Activated CD4-positive, CD25-positive, alpha-beta regulatory T cell (primary cell): ENCODE measurements at places on chromosomes 7 and 10.

GRCh38 chr7:132140341-132140740 lies 435.9 kb downstream of the PLXNA4 start:
- DNase-seq, result no peak

DNA sequence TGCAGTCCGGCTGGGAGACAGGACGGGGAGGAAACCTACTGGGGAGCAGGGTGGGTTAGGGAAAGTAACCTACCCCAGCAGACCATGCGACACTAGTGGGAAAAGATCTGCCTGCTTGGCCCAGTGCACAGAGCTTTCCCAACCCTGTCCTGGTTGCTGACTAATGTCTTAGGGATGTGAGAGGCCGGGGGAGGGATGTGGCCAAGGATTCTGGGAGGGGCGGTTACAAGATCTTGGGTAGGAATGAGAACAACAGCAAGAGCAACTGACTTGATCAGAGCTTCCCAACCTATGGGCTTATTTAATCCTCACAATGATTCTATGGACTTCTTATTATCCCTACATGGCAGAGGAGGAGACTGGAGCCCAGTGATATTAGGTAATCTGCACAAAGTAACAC lies 24.0 kb upstream of the EIF5AL1 start:
- no peak for DNase-seq

DNA sequence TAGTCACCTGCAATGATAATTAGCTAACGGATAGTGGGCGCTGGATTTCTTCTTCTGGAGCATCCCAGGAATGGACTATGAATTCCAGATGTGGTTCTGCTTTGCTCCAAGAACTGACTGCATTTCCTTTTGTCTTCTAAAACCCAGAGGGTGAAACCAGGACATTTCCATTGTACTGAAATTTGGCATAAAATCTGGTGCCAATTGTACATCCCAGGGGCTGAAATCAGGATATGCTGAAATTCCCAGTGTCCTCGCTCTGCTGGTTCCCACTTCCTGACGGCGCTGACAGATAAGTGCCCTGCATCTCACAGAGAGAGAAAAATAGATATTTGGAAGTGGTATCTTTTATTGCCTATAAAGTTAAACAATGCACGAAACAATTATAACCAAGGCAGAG lies 31.9 kb downstream of the RBM20 start:
- no peak for DNase-seq

DNA sequence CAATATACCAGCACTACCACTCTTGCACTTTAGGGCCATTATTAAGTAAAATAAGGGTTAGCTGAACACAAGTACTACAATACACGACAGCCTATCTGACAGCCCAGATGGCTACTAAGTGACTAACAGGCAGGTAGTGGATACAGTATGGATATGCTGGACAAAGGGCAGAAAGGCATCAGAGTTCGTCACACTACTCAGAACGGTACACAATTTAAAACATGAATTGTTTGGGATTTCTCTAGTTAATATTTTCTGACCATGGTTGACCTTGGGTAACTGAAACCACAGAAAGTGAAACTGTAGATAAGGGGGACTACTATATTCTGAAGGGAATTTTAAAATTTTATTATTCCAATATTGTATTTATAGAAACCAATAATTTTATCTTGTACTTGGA lies 101.3 kb upstream of the SKAP2 start:
- no peak for DNase-seq

- DNase-seq, result no peak
Observed at GRCh38 chr7:46927131-46927810, 654.6 kb downstream of the TNS3 start.

GRCh38 chr7:1666823-1667565 lies 3.1 kb upstream of the ELFN1 start:
- no peak for DNase-seq

GRCh38 chr10:129678186-129678585 lies 211.1 kb downstream of the MGMT start:
- no peak for DNase-seq

DNA sequence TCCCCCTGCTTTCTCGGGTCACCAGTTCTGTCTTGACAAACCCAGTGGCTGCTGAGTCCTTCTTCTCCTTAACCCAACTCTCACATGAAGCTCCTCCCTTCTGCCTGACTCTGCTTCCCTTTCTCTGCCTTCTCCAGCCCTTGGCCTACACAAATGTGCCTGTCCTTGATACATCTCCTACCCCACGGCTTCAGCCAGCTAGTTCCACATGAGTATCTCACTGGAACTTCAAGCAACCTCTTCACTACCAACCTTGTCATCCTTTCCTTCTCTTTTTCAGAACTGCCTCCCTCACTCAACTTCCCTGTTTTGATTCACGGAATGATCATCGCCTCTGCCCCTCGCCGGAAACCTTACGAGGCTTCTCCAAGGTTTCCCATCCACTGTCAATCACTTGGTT lies 55.9 kb downstream of the PDIA4 start:
- no peak for DNase-seq

DNA sequence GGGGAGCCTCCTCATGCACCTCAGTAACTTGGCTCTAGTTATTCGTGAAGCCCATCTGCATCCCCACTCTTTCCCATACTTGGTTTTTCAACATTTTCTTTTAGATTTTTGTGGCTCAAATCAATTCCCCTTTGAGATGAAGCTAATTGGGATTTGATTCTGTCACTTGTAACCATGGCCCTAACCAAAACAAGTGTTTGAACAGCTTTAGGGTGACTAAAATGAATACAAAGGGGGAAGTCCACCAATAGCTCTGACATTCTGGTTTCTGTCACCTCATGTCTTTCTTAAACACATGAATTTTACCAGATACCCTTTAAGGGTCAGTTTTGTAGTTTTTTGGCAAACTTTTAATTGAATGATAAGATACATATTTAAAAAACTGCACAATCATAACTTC lies 87.0 kb downstream of the PCGF5 start:
- DNase-seq, result no peak

DNA sequence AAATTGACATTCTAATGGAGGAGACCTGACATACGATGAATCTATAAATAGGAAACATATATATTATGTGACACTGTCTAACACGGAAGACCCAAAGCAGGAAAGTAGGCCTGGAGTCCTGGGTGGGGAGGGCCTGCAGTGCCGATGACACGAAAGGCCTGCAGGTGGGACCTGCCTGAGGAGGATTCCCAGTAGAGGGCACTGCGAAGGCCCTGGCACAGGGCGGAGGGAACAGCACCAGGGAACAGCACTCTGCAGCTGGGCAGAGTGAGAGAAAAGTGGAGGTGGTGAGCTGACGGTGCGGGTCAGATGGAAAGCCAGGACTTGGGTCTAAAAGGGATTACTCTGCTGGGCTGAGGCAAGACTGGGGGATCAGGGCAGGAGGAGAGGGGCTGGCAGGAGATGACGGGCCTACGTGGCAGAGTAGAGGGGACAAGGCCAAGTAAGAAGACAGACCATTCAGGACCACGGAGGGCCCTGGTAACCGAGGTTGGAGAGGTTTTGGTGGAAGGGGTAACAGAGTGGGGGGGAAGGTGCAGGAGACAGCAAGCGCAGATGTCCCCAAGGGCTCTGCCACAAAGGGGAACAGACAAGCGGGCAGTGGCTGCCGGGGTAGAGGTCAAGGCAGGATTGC lies 8.1 kb downstream of the ZNF746 start:
- no peak for DNase-seq

GRCh38 chr10:112308125-112308502 lies 24.9 kb downstream of the TECTB start:
- no peak for DNase-seq

DNA sequence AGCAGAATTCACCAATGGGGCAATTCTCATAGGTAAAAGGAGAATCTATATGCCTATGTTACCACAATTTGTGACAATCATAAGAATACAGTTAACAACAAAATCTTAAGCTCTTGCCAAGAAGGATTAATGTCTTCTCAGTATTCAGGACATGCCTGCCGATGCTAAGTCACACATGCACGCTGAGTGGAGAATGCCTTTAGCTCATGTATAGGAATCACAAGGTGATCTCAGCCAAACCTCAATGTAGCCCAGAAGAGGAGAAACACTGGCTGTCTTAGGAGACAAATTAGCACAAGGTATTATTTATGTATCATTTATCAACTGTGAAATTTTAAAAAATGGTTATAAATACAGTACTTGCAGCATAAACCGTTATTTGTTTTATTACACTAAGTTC lies 2.7 kb downstream of the HTR7 start:
- DNase-seq, result no peak

GRCh38 chr7:21076574-21076973 lies 289.9 kb upstream of the SP8 start:
- DNase-seq, result no peak

DNA sequence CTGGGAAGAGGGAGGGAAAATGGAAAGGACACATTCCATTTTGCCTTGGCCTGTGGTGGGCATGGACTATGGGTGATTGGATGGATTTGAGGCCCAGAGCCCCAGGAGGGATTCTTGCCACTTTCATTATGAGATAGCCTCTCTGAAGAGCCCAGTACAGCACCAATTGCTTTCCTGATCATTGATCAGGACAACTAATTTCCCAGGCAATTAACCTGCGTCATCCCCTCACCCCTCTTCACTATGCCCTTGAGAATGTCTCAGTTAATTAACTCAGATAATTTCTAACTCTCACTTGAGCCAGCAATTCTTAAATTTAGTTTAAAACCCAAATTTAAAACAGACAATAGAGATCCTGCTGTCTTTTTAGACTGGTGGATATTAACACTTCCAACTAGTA lies 13.5 kb upstream of the PLEKHA1 start:
- DNase-seq, result no peak

DNA sequence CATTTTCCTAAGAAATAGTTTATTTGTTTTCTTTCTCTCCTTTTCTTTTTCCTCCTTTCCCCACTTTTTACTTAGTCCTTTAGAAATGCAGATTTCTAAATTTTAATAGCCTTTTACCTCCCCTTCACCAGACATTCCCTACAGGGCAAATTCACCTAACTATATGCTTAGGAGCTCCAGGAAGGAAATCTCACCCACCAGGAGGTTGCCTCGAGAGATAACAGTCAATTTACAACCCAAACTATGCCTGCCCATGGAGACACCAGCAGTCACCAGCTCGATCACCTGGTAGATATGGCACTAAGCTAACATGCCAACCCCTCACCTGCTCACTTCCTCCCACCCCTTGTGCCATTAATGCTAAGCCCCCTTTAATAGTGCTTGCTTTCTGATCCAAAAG lies 25.2 kb upstream of the CREB3L2 start:
- DNase-seq, result no peak

GRCh38 chr7:64485623-64486022 lies 77.2 kb downstream of the ZNF680 start:
- no peak for DNase-seq

DNA sequence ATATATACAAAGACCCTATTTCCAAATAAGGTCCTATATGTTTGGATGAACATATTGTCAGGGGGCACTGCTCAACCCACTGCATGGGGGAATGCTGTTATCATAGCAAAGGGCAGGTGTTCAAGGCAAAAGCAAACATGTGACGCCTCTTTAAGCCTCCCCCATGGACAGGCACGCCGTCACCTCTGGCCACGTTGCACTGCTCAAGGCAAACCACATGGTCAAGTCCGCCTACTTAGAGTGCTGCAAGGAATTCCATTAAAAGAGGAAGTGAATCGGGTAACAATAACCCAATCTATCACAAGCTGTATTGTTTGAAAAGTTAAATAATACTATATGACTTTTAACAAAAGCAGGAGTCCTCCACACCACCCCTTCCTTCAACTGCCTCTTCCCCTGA lies 8.8 kb upstream of the CALD1 start:
- no peak for DNase-seq

DNA sequence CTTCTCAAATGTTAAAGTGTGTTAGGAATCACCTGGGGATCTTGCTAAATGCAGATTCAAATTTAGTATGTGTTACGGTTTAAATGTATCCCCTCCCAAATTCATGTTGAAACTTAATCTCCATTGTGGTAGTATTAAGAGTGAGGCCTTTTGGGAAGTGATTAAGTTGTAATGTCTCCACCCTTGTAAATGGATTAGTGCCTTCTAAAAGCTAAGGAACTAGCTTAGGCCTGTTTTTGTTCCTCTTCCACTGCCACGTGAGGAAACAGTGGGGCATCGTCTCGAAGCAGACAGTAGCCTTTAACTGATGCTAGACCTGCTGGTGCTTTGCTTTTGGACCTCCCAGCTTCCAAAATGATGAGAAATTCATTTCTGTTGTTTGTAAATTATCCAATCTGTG lies 52.3 kb upstream of the SEMA3D start:
- no peak for DNase-seq

DNA sequence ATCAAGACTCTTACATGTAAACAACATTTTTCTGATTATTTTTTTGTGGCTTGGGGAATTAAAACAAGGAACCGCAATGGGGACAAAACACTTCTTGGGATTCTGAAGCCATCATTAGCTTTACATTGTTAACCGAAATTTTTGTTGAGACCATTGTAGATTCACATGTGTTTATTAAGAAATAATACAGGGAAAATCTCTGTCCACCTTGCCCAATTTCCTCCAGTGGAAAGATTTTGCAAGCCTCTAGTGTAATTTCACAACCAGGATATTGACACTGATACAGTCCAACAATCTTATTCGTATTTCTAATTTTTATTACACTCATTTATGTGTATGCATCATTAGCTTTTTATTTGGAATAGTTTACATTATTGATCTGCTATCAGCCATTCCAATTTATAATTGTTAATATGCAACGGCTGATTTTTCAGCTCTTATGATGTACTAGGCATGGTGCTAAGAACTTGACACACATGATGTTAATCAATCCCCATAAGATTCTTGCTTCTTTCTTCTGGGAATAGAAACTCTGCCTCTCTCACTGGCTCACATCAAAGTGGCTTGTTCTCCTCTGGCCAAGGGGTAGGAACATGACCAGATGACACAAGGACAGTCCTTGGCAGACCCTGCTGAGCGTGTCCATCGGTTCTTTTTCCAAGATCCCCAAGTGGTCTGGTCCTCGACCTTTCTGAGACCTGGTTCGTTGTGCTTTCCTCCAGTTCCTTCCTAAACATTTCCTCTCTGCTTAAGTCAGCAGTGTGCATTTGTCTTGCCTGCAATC lies 137.6 kb downstream of the ADAM12 start:
- DNase-seq, result no peak

- no peak for DNase-seq
Observed at GRCh38 chr7:77524731-77525130, 12.4 kb upstream of the PTPN12 start.

DNA sequence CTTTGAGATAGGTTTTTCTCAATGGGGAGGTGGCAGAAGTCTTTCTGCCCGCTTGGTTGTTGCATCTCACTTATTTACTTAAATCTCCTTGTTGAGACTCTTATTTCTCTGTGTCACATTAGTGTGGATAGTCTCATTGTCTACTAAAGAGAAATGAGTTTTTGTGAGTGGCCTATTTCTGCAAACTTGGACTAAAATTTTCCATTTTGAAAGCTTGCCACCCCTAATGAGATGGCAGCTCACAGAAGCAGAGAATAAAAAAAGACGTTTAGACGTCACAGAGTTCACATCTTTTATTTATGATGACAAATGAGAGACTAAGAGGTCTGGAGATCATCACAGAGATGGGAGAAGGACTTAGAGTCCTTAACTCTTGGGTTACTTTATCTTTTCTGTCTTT lies 262.7 kb upstream of the PHYHIPL start:
- no peak for DNase-seq

DNA sequence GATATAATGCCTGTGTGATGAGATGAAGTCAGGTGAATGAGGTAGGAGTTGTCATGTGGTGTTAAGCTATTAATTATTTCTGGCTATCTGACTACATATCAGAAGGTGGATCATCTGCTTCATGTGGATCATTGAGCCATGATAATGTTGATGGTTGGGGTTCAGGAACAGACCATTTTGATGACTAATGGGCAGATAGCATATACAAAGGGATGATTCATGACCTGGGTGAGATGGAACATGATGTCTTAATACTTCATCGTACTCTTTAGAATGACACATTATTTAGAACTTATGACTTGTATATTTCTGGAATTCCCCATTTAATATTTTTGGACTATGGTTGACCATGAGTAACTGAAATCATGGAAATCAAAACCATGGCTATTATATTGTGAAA lies 155.1 kb downstream of the OR13A1 start:
- DNase-seq, result no peak
